ENCODE measurements at places on chromosomes 5 and 9.

DNA sequence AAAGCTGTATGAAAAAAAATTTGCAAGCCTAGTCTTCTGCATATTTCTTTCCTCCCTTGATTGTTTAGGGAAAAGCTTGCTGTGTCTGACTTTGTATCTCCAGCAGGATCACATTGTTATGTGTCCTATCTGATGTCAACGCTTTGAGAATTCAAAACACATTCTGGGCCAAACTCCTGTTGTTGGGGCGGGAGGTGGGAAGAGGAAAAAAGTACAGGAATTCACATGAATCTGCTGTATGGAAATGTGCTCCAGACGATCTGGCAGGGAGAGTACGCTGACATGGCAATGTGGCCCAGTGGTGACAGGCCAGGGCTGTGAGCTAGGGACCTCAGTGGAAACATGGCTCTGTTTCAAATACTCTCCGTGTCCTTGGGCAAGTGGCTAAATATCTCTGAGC lies 87.4 kb upstream of the GNA14 start:
- no peak for DNase-seq

DNA sequence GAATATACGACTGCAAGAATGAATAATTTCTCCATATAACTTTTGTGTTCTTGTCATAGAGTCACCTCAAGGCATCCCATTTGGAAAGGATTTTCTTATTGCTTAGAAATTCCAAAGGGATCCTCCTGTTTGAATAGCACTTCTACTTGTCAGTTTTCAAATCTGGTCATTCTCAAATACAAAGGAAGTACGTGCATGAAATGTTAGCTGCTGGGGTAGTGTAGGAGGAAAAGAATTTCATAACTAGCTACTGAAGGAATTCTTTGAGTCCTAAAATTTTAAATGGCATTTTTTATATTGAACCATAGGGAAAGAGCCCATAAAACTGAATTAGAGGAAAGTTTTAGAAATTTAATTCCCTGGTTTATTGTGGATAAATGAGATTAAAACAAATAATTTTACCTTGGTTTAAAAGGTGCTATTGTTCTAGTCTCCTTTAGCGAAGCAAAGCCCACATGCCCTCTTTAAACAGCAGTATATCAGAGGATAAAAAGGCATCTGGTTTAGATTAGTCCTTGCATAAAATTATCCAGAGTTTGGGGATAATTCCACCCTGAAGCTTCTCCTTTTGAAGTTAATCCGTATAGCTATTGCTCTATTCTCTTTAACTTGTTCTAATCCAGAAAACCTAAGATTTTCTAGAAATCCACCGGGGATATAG lies 2.0 kb upstream of the MPDZ start:
- DNase-seq = no peak

- no peak for DNase-seq
These were observed 71.5 kb upstream of the PLPP6 start for GRCh38 chr9:4590430-4591122.

GRCh38 chr5:81286059-81286617 lies 15.2 kb upstream of the ZCCHC9 start:
- DNase-seq = no peak

DNA sequence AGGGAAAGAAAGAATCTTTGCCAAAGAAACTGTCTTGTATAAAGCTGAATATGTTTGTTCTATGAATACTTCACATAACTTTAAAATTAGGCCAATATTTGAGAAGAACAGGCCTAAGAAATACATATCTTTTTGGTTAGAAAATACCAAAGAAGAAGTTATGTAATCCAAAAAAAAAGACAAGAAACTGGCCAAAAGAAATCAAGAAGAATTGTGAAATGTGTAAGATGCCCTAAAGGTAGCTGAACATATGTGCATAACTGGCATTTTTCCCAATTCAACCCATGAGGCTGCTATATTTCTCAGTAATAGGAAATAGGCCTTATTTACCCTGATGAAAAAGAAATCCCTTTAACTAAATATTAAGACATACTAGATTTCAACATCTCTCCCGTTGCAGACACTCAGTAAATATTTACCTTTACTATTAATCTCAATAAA lies 290.0 kb downstream of the CETN3 start:
- DNase-seq = no peak

All from activated naive CD8-positive, alpha-beta T cell treated with anti-CD3 and anti-CD28 coated beads, Interleukin-2, amount 50 U/mL, for 16 hours (primary cell).